ENCODE measurements at places on chromosomes 5 and 9.

DNA sequence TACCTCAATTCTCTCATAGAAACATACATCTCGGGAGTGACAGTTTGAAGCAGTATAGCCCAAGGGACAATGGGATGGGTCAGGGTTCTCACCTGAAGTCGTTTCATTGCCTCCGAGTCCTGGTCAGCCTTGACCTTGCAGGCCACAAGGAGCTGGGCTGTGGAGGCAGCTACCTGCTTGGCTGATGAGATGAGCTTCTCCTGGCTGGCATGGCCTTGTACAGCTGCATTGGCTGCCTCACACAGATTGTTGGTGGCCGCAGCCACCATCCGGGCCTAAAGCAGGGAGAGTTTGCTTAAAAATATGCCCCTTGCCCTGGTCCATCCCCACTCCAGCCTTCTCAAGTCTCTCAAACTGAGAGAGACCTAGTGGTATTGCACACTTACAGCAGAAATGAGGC lies 8.5 kb upstream of the TPM2 start:
- DNase-seq = no peak

DNA sequence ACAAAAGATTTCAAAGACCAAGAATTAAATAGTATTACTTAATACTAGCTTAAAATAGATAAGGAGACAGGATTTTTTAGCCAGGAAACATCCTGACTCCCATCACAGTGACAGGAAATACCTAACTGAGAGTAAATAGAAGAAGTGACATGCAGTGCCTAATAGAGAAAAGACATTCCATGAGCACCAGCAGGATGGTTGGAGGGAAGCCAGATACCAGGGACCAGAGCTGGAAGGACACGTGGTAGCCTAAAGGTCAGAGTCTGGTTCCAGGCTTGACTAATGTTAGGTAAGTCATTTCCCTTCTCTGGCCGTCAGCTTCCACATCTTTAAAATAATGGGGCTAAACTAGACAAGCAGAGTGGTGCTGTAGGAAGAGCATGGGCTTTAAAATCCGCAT lies 41.6 kb downstream of the CDK5RAP2 start:
- no peak for DNase-seq

- DNase-seq = no peak
Measured at GRCh38 chr5:136793300-136793699, 428.0 kb upstream of the TRPC7 start.

- DNase-seq = no peak
Measured at GRCh38 chr5:90111364-90112032, 298.1 kb downstream of the CETN3 start.

GRCh38 chr5:14400085-14400484 lies 181.5 kb upstream of the OTULINL start:
- DNase-seq = no peak

DNA sequence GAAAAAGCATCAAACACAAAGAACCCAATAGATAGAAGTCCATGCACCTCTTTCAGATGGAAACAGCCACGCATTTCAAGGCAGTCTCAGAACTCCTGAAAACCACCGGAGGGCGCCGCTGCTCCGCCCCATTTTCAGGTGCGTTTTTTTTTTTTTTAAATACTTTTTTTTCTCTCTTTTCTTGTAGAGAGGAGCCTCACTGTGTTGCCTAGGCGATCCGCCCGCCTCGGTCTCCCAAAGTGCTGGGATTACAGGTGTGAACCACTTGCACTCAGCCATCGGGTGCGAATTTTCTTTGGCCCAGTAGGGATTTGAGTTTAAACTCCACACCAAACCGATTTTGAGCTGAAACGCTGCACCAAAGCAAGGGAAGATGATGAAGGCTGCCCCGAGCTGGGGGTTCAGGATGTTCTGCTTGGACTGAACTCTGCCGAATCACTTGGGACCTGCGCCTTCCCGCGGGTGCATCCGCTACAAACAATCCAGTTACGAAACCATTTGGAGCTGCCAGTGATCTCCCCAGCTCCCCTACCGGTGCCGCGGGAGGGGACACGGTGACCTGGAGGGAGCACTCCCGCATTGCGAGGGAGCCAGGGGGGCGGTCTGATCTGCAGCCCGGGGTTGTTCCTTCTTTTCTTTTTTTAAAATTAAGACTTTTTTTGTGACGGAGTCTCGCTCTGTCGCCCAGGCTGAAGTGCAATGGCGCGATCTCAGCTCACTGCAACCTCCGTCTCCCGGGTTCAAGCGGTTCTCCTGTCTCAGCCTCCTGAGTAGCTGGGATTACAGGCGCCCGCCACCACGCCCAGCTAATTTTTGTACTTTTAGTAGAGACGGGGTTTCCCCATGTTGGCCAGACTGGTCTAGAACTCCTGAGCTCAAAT lies 1.4 kb downstream of the PTGR1 start:
- DNase-seq = no peak

DNA sequence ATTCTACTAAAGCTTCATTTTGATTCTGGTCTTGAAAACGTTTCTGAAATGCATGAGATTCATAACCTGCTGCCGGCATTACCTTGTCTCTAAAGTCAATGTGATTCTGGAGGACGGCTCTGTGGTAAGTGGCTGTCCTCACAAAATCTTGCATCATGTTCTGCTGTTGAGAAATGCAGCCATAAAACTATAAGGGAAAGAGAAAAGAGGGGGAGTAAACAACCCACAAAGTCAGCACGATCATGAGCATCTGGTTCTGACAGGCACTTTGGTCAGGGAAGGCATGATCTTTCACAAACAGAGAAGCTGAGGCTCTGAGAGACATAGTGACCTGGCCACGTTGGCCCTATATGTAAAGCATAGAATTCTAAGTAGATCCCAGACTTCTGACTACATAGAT lies 168.9 kb upstream of the PUM3 start:
- DNase-seq = no peak

GRCh38 chr5:15234366-15234765 lies 265.6 kb upstream of the FBXL7 start:
- no peak for DNase-seq

GRCh38 chr5:98587166-98587565 lies 186.3 kb upstream of the RGMB start:
- DNase-seq = no peak

DNA sequence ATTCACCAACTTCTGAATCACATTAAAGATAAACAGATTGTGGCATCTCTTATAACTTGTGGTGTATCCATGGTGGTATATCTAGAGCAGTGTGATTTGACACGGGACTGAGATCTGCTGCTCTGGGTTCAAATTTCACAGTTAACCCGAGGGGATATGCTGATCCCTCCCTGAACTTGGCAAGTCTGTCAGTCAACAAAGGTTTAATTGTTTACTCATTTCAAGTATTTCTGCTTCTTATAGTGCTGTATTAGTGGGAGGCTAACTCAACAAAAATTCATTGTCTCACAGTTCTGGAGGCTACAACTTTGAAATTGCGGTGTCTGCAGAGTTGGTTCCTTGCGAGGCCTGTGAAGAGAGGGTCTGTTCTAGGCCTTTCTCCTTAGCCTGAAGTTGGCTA lies 1175.2 kb downstream of the PTPRD start:
- no peak for DNase-seq

DNA sequence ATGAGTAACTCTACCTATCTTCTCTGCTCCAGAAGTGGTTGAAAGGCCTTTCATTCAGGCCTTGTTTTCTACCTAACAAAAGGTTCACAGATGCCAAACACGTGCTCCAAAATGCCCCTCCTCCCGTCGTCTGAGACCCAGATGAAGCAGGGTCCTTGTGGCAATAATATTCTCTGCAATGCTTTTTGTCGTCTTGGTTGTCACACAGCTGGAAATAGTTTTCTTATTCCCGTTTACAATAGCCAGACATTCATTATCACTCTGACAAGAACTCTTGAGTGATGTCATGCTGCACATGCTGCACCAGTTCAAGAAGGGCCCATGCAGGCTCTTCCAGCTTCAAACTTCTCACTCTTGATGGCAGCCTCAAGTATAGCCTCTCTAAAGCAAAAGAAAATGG lies 7.8 kb downstream of the LPAR1 start:
- DNase-seq = no peak
